ENCODE measurements at places on chromosomes 6 and 20. TPM values are rescaled to one million over a fixed set of nuclear protein-coding genes. Genes with fewer than 3 reads are reported as not detected.

Gene ASIP
- not detected for total RNA-seq

Gene PRR18
- not detected for total RNA-seq

Gene AVP
- not detected for total RNA-seq

Gene SLPI
- total RNA-seq = 0.63 TPM

Gene MDFI
- not detected for total RNA-seq

Gene GTSF1L
- not detected for total RNA-seq

Gene PGBD1
- 7.7 TPM for total RNA-seq

Gene BPIFB2
- total RNA-seq = not detected

Gene LCA5
- total RNA-seq = 12.1 TPM

Gene PPP1R16B
- total RNA-seq = 0.33 TPM

Gene LHFPL5
- total RNA-seq = not detected

Gene HSPA12B
- 0.18 TPM for total RNA-seq

Gene OOEP
- total RNA-seq = not detected

Gene TRIM31
- total RNA-seq = not detected

Gene TNFAIP3
- 7.0 TPM for total RNA-seq

Gene BCAS1
- 2.3 TPM for total RNA-seq

Gene MAS1
- under 0.01 TPM for total RNA-seq

Gene GPLD1
- 0.27 TPM for total RNA-seq

Gene GSTA2
- total RNA-seq = not detected

Gene RNF182
- total RNA-seq = 2.9 TPM

Gene NEURL2
- total RNA-seq = 6.8 TPM

Gene FRK
- total RNA-seq = 2.0 TPM

Gene OR10C1
- not detected for total RNA-seq

Gene YWHAB
- total RNA-seq = 174 TPM

Gene NT5DC1
- 7.2 TPM for total RNA-seq

Gene NECAB3
- total RNA-seq = 17.6 TPM

Gene PHACTR1
- total RNA-seq = 0.49 TPM

Gene CPNE5
- 0.18 TPM for total RNA-seq

Gene RAD21L1
- total RNA-seq = not detected

Gene CLVS2
- not detected for total RNA-seq

Gene ZKSCAN8
- 16.4 TPM for total RNA-seq

Gene PRICKLE4
- 0.45 TPM for total RNA-seq

Gene ZC2HC1B
- not detected for total RNA-seq

Gene C6orf58
- total RNA-seq = not detected

Gene TMEM151B
- not detected for total RNA-seq

Gene HLA-G
- total RNA-seq = not detected

Gene ID1
- total RNA-seq = 62.3 TPM

Gene HLA-F
- 1.1 TPM for total RNA-seq

Gene ESR1
- 2.7 TPM for total RNA-seq

Gene MCM3
- total RNA-seq = 85.7 TPM

Gene BIRC7
- 0.25 TPM for total RNA-seq

Gene DCDC2
- not detected for total RNA-seq

Gene BMP6
- total RNA-seq = 1.3 TPM

Gene NFYA
- total RNA-seq = 14.2 TPM

Gene DDX43
- 0.99 TPM for total RNA-seq

Gene RAB44
- not detected for total RNA-seq

Gene VSX1
- not detected for total RNA-seq

Gene TREM1
- total RNA-seq = not detected

Gene SNX3
- 266 TPM for total RNA-seq

Gene CST2
- not detected for total RNA-seq

Gene UNC5CL
- 0.74 TPM for total RNA-seq
